ENCODE measurements at places on chromosomes 2 and 18. TPM values are rescaled to one million over a fixed set of nuclear protein-coding genes. Genes with fewer than 3 reads are reported as not detected.

GRCh38 chr2:32450851-32451250 lies 94.0 kb downstream of the BIRC6 start:
- DNase-seq, result no peak

- DNase-seq, result peak; percentile 78
Measured at GRCh38 chr2:240579771-240580614, 6.5 kb upstream of the CAPN10 start.

DNA sequence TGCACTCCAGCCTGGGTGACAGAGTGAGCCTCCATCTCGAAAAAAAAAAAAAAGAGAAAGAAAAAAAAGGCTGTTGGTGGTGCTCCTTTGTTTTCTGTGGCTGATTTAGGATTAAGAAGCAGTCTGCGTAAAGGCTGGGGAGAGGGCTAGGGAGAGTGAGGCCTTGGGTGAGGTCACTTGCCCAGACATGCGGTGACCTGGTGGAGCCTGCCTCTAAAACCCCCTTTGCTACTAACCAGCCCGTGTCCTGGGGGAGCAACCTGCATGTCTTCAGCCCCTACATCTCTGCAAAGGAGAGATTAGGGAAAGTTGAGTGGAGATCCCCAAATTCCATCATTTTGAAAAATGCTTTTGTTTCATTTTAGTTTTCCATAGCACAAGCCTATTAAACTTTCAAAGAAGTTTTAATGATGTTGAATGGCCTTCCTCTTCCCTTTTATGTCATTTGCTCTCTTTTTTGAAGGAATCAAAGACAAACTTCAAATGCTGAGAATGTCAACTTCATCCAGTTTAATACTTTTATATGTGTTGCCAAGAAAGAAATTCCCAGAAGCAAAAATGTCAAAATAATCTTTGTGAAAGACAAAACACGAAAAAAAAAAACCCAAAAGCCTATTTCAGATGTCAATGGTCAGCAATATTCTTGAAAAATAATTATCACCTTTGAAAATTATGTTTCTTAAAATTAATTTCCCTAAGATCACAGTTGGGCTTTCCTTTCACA lies 38.9 kb upstream of the RALBP1 start:
- no peak for DNase-seq

GRCh38 chr2:188664951-188665595 lies 309.1 kb upstream of the COL3A1 start:
- no peak for DNase-seq

DNA sequence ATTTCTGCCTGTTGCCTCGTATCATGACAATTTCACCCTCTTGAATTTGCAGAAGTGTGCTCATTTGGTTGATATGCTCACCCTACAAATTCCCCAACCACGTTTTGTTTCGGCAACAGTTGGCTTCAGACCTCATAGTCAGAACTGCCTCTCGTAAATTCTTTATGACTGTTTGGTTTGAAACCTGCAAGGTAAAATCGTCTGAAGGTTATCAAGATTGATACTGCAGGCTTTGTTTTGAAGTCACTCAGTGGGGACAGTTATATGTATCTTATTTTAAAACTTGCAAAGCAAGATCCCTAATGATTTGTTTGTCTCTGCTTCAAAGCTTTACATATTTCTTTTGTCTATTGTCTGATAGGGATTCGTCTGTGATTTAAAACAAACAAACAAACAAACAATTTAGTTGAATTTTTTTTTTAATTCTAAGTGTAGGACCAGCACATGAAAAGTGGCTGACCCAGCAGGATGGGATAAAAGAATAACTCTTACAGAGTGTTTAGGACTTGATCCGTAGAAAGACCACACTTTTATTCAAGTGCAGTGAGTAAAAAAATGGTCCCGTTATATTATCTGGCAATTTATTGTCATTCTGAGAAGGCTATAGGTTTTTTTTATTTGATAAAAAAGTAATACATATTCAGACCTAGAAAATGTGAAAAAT lies 45.7 kb upstream of the MYCN start:
- no peak for DNase-seq

- DNase-seq, result no peak
Measured at GRCh38 chr2:30605197-30605596, 158.2 kb downstream of the LCLAT1 start.

- DNase-seq, result peak; percentile 29
Measured at GRCh38 chr2:26580151-26580550, 61.0 kb downstream of the CIB4 start.

DNA sequence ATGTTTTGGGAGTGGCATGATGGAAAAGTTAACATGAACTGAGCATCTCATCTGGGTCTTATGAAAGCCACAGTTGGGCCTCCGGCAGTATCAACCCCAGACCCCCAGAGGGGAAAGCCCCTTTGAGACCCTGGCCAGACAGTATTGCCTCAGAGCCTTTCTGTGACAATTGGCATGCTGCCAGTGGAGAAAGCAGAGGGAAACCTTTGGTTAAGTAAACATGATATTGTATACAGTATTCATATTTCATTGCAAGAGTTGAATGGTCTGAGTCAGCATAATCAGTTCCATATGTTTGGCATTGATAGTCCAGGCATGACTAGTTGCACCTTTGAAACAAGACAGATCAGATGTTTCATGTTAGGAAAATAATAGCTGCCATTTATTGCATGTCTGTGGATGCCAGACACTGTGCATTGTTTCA lies 20.0 kb downstream of the MERTK start:
- no peak for DNase-seq

The MTA3 gene
- total RNA-seq, result 72.8 TPM

The CD207 gene
- 1.3 TPM for total RNA-seq

The PRSS56 gene
- not detected for total RNA-seq

The APOB gene
- total RNA-seq, result 0.75 TPM

The PROKR1 gene
- total RNA-seq, result not detected
